ENCODE measurements at places on chromosomes 6 and 20.

DNA sequence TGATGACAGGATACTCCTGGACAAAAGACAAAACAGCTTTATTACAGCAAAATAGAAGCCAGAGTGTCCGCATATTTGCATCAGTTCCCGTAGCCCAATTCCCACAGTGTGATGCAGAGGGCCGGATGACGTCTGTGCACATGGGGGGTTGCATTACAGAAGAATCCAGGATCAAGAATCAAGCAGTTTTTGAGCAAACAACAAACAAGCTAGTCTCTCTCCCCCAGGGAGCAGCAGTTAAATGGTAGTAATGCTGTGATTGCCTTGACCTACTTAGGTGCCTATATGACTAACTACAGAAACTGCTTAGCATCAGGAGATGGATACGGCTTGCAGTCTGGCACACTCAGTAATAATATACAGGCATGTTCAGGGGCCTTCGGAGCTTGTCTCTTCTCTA lies 3.2 kb upstream of the SDHAF4 start:
- DNase-seq, result no peak

DNA sequence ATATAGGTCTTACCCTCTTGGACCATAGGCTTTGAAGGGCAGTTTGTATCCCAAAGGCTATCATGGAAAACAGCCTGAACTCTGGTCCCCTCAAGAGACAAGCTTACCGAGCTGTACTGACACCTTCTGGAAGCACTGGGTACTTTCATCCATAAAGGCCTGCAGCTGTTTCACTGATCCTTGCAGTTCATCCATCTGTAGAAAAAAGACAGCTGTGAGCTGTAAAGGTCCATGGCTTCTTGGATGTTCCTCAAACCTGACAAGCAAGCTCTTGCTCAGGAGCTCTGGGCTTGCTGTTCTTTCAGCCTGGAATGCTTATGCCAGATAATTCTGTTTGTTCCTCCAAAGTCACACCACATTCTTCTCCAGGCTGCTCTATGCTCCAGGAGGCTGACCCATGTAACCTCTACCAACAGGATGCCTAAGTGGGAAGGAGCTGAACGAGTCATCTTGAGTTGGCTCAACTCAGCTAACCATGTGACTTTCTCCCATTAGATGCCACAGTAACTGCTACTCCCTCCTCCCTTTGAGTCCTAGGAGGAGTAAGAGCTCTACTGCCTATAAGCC lies 8.8 kb upstream of the NDRG3 start:
- DNase-seq, result no peak

DNA sequence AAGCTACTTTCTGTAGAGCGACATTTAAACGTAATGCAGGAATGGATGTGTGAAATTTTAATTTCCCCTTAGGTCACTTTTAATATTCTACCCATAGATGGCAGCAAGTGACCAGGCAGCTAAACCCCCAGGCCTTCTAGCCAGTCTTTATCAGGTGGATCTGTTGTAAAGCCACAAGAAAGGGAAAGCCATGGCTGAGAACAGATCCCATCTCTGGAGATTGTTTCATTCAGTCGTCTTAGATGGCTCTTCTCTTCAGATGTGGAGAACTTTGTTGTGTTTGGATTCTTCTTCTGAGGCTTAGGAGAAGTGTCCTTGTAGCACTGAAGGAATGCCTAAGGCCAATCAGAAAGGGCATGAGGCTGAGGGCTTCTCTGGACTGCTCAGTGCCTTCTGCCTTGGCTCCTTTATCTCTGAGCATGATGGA lies 15.8 kb upstream of the RNF182 start:
- peak; percentile 37 for DNase-seq

DNA sequence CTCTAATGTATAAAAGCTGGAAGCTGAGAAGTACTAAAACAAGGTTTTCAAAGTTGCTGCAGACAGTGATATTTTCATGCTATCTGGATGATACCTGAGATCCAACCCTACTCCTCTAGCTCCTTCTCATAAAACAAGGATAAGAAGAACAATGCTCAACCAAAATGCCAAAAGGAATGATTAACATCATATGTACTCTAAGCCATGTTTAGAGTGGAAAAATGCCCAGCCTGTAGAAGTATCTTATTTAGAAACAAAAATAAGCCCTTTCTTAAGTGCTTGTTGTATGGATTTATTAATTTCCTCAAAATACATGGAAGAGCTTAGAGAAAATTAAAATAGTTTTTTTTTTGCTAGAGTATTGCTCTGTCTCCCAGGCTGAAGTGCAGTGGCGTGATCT lies 23.7 kb downstream of the ECHDC1 start:
- DNase-seq, result no peak

GRCh38 chr6:22231616-22232015 lies 65.2 kb downstream of the PRL start:
- DNase-seq, result no peak

- no peak for DNase-seq
Measured at GRCh38 chr6:32807020-32807580, 9.7 kb downstream of the HLA-DOB start.

- DNase-seq, result no peak
Measured at GRCh38 chr6:109854541-109855308, 123.4 kb upstream of the GPR6 start.

- DNase-seq, result no peak
Measured at GRCh38 chr6:42409581-42409980, 42.1 kb downstream of the TRERF1 start.

GRCh38 chr6:26271668-26272024 lies 93.4 kb upstream of the BTN3A2 start:
- no peak for DNase-seq

DNA sequence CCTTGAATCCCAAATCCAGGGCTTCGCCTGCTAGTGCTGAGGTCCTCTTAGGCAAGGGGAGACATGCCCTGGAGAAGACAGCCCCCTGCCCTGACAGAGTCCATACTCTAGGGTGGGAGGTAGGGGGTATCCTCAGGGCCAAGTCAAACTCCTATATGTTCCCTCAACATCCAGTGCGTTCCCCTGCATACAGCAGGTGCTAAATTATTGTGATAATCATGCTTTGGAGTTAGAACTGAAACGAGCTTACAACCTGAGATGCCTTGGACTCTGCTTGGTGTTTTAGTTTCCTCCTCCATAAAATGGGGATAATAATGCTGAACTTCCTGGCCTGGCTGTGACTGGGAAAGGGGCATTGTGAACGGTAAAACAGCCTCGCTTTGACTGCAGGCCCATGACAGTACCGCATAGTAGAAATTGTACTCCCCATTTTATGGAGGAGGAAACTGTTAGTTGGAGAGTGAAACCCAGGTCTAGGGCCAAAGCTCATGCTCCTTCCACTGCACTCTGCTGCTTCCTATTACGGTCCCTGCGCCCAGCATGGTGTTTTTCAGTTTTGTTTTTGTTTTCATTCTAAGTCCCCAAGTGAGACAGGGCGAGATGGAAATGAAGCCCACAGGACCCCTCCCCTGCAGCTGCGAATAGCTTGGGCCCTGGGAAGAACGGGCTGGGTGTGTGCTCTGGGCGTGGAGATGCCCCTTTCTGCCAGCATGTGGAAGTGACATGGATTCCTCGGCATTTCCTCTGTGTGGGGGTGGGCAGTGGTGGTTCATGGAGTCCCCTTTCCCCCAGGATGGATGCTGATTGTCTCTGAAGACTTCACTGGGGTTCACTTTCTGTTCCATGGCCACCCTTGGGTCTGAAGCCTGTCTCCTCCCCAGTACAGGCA lies 162.5 kb downstream of the VEGFA start:
- DNase-seq, result no peak

DNA sequence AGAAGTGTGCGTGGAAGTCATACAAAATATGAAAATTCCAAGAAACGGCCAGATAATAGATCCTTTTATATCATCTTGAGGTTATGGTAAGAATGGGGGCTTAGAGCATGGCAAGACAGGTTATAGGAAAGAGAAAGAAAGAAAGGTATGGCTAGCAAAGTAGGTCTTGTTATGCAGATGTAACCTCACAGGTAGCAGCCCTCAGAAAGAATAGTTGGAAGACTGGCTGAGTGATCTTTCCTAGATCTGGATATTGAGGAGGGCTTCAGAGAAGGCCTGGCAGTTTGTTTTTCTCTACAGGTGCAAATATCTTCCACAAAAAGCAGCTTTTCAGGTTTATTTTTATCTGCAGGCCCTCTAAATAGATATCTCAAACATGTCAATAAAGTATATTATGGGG lies 679.5 kb downstream of the KHDRBS2 start:
- DNase-seq, result no peak

GRCh38 chr20:56626367-56627121 lies 2.6 kb upstream of the TFAP2C start:
- DNase-seq, result no peak

- DNase-seq, result no peak
Measured at GRCh38 chr20:56833427-56833826, 204.3 kb downstream of the TFAP2C start.

All from activated CD4-positive, alpha-beta T cell treated with anti-CD3 and anti-CD28 coated beads, Interleukin-2, amount 50 U/mL, for 24 hours (primary cell).